NCI-H226 (cell line): ENCODE measurements at places on chromosomes 1 and 21.

DNA sequence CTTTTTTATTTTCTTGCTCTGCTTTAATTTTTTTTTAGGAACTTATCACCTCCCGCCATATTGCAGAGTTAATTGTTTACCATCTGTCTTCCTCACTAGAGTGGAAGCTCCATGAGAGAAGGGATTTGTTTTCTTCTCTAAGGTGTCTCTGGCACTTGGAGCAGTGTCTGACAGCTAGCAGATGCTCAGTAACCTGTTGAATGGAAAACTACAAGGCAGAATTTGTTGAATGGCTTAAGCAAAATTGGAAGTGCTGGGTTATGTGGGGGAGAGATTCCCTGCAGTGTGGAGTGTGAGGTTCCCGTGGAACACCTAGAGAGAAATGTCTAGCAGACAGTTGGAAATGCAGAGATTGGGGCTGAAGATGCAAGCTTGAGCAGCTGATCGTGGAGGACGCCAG lies 59.5 kb upstream of the PARP1 start:
- no peak for DNase-seq

DNA sequence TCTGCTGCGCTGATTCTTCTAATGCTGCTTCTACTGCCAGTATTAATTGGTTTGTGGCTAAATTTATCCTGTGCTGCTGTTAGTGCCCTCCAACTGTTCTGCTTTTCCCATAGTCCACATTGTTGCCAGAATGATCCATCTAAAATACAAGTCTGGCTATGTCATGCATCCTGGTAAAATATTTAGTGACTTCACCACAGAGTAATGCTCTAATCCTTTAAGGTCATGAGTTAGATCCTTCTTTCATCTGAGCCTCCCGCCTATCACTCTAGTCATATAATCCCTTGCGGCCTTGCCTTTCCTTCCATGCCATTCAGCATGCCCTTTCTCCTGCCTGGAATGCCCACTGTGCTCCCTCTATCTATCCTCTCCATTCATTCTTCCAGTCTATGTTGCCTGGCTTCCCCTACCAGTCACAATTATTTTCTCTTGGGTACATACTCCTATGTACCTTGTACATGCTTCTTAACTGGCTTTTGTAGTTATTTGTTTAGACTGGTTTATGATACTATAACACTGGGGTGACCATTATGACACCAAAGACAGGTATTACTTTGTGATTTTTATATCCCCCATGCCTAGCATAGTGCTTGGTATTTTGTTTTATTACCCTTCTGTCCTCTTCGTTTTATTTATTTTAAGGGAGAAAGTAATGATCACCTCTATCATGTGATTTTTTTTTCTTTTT lies 144.0 kb downstream of the MAGI3 start:
- DNase-seq: peak; percentile 84

- DNase-seq: peak; percentile 12
Measured at GRCh38 chr1:92708368-92708950, 76.4 kb downstream of the EVI5 start.

- no peak for DNase-seq
Measured at GRCh38 chr1:39899611-39900538, 1.8 kb downstream of the MYCL start.

DNA sequence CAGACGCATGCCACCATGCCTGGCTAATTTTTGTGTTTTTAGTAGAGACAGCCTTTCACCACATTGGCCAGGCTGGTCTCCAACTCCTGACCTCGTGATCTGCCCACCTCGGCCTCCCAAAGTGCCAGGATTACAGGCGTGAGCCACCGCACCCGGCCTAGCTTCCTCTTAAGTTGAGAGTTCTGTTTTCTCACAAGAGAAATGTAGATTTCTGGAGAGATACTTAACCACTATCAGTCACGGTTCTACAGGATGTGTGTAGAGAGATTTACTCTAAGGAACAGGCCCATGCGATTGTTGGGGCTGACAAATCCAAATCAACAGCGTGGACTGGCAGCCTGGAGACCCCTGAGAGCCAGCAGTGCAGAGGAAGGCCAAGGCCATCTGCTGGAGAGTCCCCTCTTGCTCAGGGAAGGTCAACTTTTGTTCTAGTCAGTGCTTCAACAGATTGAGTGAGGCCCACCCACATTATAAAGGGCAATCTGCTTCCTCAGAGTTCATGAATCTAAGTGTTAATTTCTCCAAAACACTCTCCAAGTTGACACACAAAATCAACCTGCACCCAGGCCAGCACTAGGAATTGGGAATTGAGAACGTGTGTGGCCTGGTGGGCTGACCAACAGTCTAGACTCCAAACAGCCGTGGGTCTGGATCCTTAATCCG lies 38.7 kb downstream of the CHAF1B start:
- DNase-seq: no peak

DNA sequence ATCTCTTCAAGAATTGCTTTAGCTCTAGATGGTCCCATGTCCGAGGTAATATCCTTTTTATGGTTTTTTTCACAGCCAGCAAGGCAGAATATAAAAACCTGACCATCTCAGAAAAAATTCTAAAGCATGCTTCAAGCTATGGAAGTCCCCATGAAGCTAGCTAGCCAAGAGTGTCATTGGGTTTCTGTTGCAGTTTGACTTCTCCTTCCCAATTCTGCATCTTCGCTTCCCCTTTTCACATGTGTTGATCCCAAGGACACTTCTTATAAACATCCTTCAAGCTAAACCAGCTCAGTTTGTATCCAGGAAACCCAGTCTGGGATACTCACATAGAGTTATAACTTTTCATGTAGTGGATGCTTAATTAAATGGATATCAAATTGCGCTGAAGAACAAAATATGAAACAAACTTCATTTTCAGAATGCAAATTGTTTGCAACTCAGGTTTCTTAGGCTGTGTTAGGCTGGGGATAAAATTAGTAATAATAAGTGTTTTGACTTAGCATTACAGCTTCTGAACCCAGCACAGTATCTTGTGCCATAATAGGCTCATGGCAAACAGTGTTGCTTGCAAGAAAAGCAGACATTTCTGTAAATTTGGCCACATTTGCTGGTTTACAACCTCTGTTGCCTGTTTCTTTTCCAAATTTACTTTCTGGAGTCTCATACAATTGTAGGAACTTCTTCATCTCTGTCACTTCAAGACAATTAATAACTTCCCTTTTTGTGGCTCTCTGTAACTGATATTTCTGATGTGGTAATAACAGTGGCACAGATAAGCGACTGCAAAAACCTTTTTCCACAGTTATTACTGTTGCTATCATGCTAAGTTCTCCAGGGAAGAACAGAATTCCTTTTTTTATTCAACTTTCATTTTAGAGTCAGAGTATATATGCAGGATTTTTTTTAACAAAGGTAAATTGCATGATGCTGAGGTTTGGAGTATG lies 53.2 kb downstream of the NCAM2 start:
- no peak for DNase-seq

GRCh38 chr1:81264976-81265375 lies 535.8 kb upstream of the ADGRL2 start:
- DNase-seq: no peak

- DNase-seq: no peak
Measured at GRCh38 chr21:32270748-32271147, 8.1 kb downstream of the MIS18A start.

- DNase-seq: no peak
Measured at GRCh38 chr1:94398356-94398755, 19.8 kb upstream of the ABCD3 start.

- no peak for DNase-seq
Measured at GRCh38 chr1:90768826-90769225, 51.7 kb upstream of the BARHL2 start.

GRCh38 chr1:225891229-225891972 lies 2.5 kb upstream of the LEFTY1 start:
- no peak for DNase-seq

DNA sequence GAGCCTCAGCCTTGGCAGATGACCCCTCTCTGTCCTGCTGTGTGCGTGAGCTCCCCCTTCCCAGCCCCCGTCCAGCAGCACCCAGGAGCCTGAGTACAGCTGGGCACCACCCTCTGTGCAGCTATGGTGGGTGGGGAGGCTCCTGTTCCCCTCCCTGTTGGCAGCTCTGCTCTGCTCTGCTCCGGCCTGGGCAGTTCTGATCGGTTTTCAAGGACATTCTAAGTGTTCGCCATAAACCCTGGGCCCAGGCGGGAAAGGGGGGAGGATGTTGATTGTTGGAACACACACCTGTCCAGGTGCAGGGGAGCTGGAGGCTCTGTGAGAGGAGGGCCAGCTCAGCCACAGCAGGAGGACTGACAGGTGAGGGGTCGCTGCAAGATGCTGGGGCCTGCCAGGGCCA lies at the start of gene CLCNKB:
Gene CLCNKB (plus strand): TSS at position 262 of the 400 bp plus-strand sequence. CDS start 711 bp downstream, outside the sequence.
- DNase-seq: no peak

- no peak for DNase-seq
Measured at GRCh38 chr1:66258404-66259105, 275.4 kb upstream of the SGIP1 start.

DNA sequence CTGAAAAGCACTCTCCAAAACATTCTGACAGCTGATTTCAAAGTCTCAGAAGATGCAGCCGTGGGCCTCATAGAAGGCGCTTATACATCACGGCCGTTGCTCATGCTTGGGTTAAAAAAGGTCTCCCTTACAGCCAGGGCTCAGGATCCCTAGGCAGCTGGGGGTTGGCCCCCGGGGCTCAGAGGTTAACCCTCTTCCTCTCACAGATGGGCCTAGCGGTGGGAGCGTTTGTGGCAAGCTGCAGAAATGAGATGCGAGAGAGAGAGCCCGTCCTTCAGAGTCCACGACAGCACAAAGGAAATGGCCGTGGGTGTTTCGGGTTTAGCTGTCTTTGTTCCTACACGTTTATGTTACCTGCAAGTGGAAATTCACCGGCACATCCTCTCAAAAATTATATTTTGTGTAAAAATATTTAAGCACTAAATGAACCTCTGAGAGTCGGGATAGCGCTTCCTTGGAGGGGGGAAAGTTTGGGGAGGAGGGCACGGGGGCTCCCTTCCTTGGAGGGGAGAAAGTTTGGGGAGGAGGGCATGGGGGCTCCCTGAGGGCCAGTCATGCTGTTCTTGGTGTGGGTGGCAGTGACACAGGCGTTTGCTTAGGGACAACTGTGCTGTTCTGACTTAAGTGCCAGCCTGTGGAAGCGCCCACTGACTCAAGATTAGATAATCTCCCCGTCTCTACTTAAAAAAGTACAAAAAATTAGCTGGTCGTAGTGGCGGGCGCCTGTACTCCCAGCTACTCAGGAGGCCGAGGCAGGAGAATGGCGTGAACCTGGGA lies 20.5 kb upstream of the PRDM15 start:
- no peak for DNase-seq

GRCh38 chr1:235955777-235956176 lies 89.1 kb upstream of the LYST start:
- no peak for DNase-seq

- no peak for DNase-seq
Measured at GRCh38 chr21:40335704-40336103, 468.5 kb downstream of the PCP4 start.

DNA sequence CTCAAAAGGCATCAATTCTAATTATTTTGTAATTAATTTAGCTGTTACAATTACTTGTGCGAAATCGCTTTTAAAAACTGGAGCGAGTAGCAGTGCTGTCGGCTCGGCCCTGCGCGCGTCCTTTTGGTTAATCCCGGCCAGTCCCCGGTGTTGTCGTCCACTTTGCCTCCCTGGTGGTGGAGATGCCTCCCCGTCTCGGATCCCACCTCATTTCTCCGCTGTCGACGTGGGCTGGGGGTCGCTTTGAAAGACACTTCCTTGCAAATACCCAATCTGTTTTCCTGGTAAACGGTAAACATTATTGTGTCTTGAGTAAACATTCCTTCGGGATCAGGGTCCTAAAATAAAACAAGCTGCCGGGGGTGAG lies 3.7 kb downstream of the FOXD3 start:
- DNase-seq: no peak

- no peak for DNase-seq
Measured at GRCh38 chr1:207935166-207935583, 24.2 kb upstream of the CD34 start.

DNA sequence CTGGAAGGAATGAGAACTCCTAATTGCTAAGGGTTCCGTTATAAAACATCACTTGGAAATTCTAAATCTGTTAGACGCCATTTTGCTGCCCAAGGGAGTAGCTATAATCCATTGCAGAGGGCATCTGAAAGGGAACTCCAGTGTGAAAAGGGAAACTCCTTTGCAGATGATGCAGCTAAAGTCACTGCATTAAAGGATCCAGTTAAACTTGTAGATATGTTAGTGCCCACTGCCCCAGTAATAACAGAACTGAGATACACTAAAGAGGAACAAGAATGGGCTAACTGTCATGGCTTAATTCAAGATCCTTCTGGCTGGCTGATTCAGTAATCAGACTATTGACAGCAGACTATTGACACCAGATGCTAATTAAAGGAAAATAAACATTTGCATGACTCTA lies 81.8 kb upstream of the KIAA0040 start:
- DNase-seq: no peak

DNA sequence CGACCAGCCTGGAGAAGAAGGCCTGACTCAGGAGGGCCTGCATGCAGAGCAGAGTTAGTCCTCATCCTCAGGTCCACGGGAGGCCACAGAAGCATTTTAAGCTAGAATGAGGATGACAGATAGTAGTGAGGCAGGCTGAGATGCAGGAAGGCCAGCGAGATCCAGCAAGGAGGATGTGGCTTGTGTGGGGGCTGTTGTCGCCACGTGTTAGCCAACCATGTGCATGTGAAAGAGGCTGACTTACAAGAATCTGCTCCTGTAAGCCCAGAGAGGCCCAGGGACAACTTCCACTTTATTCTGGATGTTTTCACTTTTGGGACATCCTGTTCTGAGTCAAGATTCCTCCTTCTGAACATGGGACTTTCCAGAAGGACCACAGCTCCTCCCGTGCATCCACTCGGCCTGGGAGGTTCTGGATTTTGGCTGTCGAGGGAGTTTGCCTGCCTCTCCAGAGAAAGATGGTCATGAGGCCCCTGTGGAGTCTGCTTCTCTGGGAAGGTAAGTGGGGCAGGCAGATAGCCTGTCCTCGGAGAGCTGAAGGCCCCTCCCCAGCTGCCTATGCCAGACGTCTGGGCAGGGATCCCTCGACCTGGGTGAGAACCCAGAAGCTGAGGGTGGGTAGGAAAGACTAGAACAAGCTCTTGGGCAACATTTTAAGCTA lies at the start of gene SLAMF8:
Gene SLAMF8 (plus strand): TSS at position 433 of the 661 bp plus-strand sequence. CDS start 26 bp downstream, at position 459.
- no peak for DNase-seq

DNA sequence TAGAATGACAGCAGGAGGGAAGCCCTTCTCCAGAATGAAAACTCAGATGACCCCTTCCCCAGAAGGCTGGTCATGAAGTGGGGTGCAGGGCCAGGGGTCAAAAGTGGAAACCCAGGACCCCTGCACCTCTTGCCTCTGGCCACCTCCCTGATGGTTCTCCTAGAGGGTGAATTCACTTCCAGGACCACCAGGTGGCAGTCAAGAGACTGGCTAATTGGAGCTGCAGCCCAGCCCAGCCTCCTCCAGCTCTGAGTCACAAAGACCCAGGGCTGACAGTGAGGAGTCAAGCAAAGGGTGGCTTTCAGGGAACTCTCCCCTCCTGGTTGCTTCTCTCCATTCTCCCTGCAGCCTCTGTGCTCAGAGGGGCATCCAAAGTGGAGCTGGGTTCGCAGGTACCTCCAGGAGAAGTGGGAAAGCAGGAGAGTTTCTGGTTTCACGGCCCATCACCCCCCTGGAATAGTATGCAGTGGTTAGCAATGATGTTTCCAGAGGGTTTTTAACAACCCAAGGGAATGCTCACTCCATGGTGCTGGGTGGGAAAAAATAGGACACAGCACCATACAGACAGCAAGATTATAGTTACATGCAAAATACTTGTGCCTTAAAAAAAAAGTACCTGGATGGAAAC lies 6.1 kb upstream of the EPHB2 start:
- peak; percentile 74 for DNase-seq

- no peak for DNase-seq
Measured at GRCh38 chr1:171550050-171550449, 64.7 kb downstream of the PRRC2C start.
